ENCODE measurements at places on chromosomes 3 and 15.

DNA sequence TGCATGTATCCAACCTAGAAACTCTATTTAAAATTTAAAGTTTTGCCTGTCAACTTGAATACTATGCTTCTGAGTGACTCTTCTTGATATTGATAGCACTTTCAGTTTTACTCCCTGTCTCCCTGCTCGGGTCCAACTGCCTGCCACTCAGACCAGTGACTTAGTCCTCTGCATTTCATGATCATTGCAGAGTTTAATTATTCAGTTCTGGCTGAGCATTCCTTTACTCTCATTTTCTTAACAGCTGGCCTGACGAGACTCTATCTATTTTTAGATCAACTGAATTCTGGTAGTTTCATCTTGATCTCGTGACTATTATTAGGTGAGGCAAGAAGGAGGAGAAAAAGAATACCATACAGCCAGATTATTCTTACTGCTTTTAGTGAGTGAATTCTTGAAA is 617.4 kb downstream of the SI start:
- no peak for DNase-seq

DNA sequence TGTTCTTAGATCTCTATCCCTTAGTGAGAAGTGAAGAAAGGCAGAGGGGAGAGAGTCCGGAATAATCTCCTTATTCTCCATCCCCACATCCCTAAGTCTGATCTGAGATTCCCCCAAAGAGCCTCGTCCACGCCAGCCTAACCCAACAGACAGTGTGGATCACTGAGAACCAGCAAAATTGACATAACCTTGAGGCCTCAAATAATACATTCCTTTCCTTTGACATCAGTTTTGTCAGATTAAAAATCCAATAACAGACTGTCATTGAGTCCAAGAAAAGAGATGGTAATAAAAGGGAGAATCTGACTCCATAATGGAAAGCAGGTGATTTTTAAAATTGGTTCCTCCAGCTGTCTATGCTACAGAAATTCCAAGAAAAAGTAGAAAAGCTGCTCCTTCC is 7.7 kb upstream of the SIAH2 start:
- DNase-seq: no peak

GRCh38 chr3:52110502-52110901 is 43.7 kb downstream of the POC1A start:
- DNase-seq: no peak

DNA sequence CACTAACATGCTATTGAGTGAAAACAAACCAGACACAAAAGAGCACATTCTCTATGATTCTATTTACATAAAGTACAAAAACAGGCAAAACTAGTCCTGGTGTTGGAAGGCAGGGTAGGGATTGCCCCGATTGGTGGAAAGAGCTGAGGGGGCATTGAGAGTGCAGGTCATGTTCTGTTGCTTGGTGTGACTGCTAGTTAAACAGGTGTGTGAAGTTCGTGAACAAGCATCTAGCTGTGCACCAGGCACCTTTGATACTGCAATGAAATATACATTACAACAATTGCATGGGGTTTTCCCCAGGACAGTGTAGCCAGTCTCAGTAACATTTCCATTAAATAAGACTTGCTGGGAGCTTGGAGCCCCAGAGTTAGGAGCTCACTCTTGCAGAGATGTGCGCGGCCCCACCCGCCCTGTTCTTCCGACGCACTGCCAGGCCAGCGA is 26.3 kb upstream of the THRB start:
- no peak for DNase-seq

DNA sequence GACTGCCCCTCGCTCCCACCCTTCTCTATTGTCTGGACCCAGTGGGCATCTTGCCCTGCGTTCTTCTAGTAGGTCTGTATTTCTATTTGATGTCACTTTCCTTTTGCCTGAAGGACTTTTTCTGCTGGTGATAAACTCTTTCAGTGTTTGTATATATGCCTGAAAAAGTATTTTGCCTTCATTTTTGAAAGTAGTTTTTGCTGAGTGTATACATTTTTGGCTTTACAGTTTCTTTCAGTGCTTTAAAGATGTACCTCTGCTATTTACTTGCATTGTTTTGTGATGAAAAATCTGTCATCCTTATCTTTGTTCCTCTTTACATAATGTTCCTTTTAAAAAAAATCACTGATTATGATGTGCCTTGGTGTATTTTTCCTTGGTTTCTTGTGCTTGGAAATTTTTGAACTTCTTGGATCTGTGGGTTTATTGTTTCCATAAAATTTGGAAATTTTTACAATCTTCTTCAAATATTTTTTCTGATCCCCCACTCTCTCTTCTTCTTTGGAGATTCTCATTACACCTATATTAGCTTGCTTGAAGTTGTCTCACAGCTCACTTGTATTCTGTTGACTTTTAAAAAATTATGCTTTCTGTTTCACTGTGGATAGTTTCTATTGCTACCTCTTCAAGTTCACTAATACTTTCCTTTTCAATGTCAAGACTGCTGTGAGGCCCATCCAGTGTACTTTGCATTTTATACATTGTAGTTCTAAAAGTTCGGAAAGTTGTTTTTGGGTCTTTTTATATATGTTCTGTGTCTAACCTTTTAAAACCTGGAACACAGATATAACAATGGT is 67.8 kb downstream of the RGMA start:
- DNase-seq: no peak

- DNase-seq: no peak
Observed at GRCh38 chr15:64340355-64340754, 15.6 kb downstream of the CSNK1G1 start.

DNA sequence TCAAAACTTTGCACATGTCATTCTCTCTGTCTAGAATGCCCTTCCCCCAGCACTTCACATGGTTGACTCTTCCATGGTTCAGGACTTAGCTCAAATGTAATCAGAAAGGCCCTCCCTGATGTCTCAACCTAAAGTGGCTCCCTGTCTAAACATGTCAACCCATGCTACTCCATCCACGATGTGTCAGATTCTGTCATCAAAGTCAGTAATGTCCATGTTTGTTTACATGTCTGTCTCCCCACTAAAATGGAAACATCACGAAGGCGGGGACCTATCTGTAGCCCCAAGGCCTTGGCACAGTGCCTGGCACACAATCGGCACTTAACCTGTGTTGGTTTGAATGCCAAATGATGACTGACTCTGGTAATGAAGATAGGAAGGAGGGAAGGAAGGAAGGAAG is 20.8 kb upstream of the SNTN start:
- no peak for DNase-seq

GRCh38 chr3:194905696-194906095 is 220.0 kb downstream of the FAM43A start:
- DNase-seq: no peak

DNA sequence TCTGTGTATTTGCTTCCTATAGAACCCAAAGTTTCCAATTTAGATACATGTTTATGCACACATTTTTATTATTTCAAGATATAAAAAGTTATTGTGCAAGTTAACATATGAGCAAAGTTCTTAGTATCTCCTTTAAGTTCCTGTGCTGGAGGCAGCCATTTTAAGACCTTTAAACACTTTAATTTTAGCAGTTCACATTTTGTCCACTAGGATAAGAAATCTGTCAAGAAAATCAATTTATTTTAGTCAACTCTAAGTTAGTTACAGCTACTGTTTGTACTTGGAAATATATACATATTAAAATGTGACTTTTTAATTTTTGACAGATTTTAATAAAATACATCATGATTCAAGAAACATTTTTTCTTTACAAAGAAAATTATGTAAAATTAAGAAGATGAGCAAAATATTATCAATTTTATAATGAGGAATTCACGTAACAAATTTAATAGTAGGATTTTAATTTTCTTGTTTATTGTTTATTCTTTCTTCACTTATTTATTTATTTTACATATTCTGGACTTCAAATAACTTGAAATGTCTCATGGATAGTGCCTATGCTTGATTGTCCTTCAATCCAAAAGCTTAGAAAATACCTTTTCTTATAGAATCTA is 402.6 kb upstream of the GBE1 start:
- no peak for DNase-seq

DNA sequence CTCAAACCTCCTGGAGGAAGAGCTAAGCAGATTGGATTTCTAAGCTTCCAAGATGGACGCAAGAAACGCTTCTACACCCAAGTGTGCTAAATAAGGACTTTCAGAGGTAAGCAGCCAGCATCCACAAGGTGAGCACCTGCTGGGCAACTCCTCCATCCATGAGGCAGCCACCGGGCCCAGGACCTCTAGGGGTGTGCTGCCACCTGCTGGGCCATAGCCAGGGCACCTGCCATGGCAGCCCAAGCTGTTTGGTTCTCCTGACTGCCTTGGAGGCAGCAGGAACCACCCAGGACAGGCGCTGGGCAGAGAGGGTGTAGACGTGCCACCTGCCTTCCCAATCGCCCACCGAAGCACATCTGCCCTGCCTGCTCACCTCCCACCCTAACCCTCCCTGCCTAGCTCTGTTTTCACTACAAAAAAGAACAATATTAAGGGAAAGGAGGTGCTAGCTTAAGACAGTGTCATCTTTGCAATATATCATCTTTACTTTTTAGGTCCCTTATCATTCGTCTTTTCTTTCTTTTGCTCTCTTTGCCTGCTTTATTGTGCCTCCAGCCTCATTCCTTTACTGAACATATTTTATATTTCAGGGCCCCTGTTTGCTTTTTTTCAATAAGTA is 12.9 kb downstream of the C15orf62 start:
- DNase-seq: no peak

GRCh38 chr3:124140746-124141145 is 148.8 kb upstream of the ROPN1 start:
- no peak for DNase-seq

DNA sequence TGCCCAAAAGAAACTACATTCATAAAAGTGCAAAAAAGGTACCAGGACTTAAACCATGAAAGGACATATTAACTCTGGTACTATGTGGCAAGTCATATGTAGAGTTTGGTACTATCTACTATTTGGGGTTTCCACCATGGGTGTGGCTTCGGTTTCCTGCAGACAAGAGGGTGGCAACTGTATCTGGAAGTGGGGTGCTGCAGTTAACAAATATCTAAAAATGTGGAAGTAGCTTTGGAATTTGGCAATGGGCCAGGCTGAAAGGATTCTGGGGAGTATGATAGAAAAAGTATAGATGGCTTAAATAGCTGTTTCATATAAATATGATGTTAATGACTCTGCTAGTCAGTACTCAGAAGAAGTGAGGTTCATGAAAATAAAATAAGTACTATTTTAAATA is 44.0 kb downstream of the PLSCR2 start:
- DNase-seq: no peak

GRCh38 chr15:54307252-54307902 is 329.1 kb downstream of the UNC13C start:
- no peak for DNase-seq

GRCh38 chr3:192068464-192069254 is 607.7 kb downstream of the PYDC2 start:
- DNase-seq: no peak

DNA sequence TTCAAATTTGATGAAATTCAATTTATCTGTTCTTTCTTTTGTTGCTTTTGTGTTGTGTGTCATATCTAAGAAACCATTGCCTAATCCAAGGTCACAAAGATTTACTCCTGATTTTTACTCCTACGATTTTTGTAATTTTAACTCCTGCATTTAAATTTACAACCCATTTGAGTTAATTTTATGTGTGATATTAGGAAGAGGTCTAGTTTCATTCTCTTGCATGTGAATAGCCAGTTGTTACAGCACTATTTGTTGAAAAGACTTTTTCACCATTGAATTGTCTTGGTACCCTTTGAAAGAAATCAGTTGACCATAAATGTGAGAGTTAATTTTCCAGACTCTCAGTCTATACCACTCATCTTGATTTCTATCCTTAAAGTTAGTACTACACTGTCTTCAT is 23.9 kb downstream of the CRTAP start:
- no peak for DNase-seq

DNA sequence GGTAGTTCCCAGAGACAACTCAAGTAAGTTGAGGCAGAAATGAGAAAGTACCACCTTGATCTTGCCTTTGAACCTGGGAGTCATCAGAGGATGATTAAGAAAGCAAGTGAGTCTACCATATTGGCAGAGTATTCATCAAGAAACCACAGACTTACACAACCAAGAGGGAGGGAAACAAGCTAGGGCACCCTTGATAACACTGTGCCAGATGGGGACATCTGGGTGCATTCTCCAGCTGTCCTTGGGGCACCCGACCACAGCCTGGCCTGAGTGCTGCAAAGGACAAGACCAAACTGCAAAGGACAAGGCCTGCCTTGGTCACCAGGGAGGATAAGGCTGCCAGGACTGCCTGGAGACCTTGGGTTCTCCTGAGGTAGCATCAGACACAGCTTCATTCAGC is 553.6 kb downstream of the EPHB1 start:
- no peak for DNase-seq
